Hematopoietic multipotent progenitor cell treated with erythropoietin and hydrocortisone succinate and interleukin-3 and kit ligand, for 6 days (in vitro differentiated cells): ENCODE measurements at places on chromosomes 11 and 22.

DNA sequence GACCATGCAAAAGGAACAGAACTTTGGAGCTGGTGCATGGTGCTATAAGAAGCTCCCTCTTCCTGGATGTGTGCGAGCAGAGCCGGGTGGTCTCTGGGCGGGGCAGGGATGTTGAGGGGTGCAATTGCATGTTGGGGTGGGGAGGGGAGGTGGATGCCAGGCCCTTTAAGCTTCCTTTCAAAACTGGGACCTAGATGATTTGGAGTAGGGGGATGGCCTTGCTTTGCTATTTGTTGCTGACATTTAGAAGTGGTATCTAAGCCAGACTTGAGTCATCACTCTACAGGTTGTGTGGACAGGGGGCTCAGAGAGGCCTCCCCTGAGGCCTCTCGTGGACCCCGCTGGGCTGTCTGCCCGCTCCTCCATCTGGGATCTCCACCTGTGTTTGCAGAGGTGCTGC, 24.8 kb downstream of the FBLN1 start:
- no peak for DNase-seq

GRCh38 chr11:71183878-71184277, 68.5 kb downstream of the SHANK2 start:
- DNase-seq, result no peak

DNA sequence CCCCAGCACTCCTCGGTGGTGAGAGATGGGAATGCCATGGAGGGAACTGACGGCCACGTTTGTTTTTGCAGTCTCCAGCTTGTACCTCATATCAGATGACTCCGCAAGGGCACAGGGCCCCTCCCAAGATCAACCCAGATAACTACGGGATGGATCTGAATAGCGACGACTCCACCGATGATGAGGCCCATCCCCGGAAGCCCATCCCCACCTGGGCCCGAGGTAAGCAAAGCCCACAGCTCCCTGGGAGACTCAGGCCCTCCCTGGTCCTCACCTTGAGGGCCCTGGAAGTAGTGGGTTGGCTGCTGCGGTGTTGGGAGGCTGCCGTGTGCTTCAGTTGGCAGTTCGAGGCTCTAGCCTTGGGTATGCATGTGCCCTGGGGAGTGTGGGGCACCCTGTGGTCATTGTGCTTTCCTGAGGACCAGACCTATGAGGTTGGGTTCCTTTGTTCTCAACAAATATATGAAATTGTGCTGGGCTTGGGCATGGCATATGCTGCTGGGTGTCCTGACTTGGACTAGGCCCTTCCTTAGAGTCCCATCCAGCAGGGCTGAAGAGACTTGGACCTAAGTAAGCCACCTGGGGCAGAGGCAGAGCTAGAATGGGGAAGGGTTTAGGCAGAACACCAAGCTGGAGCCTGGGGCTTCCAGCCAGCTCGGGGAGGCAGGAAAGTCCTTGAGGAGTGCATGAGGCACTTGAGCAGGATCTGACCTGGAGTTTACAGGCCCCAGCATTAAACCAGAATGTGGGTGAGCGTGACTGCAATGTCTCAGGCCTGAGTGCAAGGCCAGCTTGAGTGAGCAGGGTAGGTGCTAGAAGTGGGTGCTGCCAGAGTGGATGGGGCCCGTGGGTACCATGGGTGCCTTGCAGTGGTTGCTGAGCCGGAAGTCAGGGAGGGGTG, 26.4 kb downstream of the INCENP start:
- no peak for DNase-seq

DNA sequence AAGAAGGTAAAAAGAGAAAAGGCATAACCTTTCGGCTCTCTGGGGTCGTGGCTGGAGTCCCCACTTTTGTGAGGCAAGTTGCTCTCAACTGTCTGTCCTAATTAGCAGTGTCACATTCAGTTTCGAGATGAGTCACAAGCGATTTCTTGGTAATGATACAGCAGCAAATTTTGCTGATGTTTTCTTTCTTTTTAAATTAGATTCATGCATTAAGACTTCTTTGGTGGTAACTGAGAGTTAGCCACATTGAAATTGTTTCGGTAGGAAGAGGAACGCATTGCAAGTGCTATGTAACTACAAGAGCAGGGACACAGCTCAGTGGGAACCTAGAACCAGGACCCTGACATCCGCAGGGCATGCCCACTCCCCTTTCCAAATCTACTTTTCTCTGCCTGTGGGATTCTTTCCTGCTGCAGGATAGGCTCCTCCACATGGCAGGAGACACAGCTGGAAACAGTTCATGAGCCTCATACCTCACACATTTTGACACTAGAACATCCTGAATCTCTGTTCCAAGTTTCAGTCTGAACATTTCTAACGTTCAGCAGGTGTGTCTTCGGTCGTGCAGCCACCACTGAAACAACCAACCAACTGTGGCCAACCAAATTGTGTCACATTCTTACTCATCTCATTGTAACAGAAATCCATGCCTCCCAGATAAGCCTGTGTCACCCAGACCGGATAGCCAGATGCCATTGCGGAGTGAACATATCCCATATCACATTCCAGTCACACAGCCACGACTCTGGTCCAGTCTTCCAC, 987.6 kb downstream of the NTM start:
- no peak for DNase-seq

DNA sequence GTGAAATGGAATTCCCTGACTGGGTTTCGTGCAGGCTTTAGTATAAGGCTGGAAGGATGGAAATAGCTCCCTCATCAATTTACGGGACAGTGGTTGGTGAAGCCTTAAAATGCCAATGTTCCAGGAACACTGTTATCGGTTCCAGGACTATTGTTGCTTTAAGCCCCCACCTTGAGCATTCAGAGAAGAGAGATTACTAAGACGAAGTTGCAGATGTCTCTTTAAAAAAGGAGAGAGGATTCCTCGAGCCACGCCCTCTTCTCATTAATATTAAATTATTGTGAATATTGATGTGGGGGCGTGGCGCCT, 195 bp upstream of the CREB3L1 start:
- peak; percentile 76 for DNase-seq

DNA sequence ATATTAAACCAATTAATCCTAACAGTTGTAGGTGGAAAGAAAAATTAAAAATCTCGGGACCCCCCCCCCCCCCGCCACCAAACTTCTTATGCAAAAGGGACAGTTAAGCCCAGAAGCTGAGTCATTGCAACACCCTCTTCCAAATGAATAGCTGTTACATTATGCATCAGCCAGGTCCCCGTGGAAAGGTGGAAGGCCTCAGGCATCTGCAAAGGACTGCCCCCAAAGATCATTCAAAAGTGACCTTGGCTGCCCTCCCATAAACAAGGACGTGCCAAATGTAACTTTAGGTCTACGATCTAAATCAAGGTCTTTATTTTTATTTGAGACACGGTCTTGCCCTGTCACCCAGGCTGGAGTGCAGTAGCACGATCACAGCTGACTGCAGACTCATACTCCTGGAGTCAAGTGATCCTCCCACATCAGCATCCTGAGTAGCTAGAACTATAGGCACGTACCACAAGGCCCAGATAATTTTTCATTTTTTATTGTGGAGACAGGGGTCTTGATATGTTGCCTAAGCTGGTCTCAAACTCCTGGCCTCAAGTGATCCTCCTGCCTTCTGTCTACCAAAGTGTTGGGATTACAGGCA, 22.8 kb downstream of the SYN3 start:
- no peak for DNase-seq

- DNase-seq, result no peak
These were observed 234.0 kb upstream of the ZC3H12C start for GRCh38 chr11:109859045-109859724.

GRCh38 chr11:97231231-97231630, 841.4 kb downstream of the JRKL start:
- no peak for DNase-seq

DNA sequence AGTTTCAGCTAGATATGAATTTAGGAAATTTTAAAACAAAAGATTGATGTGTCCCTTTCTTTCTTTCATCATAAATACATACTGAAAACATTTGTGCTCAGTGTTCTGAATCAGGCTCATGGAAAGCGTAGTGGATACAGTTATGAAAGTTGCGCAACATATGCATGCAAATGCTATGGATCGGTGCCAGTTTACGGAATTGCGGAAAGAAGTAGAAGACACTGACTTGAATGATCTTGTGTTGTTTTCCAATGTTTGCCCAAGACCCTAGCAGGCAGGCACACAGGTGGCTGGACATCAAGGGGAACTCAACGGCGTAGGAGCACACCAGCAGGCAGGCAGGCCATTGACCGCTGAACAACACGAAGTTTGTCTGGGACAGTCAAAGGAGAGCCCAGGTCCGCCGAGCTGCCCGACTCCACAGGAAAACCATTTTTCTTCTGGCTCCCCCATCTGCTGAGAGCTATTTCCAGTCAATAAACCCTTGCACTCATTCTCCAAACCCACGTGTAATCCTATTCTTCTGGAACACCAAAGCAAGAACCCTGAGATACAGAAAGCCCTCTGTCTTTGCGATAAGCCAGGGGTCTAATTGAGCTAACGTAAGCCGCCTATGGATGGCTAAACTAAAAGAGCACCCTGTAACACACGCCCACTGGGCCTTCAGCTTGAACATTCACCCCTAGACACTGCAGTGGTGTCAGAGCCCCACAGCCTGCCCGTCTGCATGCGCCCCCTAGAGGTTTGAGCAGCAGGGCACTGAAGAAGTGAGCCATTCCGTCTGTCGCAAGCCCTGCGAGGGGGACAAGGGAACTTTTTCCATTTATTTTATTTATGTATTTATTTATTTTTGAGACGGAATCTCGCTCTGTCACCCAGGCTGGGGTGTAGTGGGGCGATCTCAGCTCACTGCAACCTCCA, 7.4 kb upstream of the BIRC3 start:
- no peak for DNase-seq

DNA sequence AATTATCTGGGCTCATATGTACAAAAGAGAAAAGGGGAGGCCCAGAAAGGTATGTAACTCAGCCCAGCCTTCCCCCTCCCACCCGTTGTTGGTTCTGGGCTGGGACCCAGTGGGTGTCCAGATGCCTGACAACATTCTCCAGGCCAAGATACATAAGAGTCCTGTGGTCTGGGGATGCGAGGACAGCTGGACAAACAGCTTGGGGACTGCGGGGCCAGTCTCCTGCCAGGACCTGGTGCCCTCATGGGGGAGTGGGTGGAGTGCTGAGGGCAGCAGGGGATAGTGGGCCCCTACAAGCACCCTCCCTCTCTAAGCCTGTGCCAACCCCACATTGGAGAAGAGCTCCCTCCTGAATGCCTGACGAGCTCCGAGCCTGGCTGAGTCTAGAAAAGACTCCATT, 3.5 kb upstream of the SLC22A6 start:
- DNase-seq, result no peak

- DNase-seq, result no peak
These were observed 572.1 kb downstream of the JRKL start for GRCh38 chr11:96961931-96962330.

GRCh38 chr11:117535201-117535849, 207.7 kb downstream of the CEP164 start:
- DNase-seq, result no peak

- no peak for DNase-seq
These were observed 29.5 kb downstream of the KREMEN1 start for GRCh38 chr22:29102300-29102699.

GRCh38 chr11:27722117-27722952, 22.1 kb upstream of the BDNF start:
- DNase-seq, result no peak

GRCh38 chr11:15988693-15989231, 367.6 kb downstream of the SOX6 start:
- no peak for DNase-seq

GRCh38 chr11:69881467-69882269, 62.5 kb upstream of the FGF3 start:
- DNase-seq, result no peak

DNA sequence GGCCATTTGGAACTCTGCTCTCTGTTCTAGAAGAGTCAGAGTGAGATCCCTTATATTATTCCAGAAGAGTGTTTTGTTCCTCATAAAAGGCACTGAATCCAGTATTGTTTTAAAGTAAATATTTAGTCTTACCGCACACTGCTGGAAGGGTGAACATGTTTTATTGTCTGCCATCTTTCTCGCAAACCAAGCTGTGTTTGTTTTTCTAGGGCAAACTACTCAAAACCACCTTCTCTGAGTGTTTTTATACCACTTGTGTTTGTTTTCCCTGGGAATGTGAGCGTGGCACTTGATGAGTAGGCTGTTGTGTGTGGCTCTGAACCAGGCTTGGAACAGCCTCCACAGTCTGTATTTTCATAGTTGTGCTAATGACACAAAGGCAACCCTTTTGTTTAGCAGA, 89.8 kb downstream of the DBX1 start:
- no peak for DNase-seq

DNA sequence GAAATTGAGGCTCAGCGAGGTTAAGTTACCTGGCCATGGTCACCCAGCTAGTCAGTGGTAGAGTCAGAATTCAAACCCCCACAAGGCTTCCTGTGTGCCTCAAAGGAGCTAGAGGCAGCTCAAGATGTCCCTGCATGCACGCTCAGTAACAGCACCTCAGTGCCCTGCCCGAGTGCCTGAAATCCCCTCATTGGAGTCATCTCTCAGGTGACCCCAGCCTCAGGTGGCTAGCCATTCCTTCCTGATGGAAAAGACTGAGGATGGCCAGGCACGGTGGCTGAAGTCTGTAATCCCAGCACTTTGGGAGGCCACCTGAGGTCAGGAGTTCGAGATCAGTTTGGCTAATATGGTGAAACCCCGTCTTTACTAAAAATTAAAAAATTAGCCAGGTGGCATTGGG, 36.9 kb downstream of the LIF start:
- DNase-seq, result no peak

- DNase-seq, result no peak
These were observed 38.8 kb downstream of the TXN2 start for GRCh38 chr22:36442506-36443197.

- DNase-seq, result no peak
These were observed 24.6 kb downstream of the LRFN4 start for GRCh38 chr11:66881451-66881835.

DNA sequence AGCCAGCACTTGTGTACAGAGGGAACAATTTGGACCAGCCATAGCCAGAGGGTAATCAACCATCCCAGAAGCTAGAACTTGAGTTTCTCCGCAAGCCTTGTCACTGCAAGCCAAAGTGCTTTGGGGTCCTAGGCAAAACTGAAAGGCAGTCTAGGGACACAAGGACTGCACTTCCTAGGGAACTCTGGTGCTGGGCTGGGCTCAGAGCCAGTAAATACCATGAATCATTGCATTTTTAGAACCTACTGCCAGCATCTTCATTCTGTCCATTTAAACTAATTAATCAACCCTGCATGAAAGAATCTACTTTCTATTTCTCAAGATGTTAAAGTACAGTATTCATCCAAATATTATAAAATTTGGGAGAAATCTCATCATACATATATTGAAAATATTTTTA, 20.0 kb downstream of the PATE3 start:
- no peak for DNase-seq

DNA sequence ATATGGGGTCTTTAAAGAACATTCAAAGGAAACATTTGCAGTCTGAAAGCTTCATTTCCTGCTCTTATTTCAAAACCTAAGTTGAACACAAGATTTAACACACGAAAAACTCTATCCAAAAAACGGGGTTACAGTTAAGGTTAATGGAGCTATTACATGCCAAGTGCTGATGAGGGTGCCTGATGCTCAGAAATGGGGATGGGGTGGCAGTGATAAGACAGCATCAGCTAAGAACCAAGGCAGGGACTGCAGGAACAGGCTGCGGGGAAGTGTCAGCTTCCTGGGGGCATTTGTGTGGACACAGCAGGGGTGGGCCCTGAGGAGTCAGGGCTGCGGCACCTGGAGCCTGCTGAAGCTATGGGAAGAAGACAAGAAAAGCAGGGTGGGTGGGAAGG, 12.2 kb downstream of the DGCR2 start:
- peak; percentile 64 for DNase-seq

GRCh38 chr11:61254403-61255025, 13.5 kb downstream of the PGA5 start:
- peak; percentile 89 for DNase-seq

- DNase-seq, result no peak
These were observed 383.2 kb downstream of the LARGE1 start for GRCh38 chr22:33537059-33537458.

- no peak for DNase-seq
These were observed 30.1 kb downstream of the IGHMBP2 start for GRCh38 chr11:68933605-68934320.
